ENCODE measurements at places on chromosomes 7 and 10. TPM values are rescaled to one million over a fixed set of nuclear protein-coding genes. Genes with fewer than 3 reads are reported as not detected.

DNA sequence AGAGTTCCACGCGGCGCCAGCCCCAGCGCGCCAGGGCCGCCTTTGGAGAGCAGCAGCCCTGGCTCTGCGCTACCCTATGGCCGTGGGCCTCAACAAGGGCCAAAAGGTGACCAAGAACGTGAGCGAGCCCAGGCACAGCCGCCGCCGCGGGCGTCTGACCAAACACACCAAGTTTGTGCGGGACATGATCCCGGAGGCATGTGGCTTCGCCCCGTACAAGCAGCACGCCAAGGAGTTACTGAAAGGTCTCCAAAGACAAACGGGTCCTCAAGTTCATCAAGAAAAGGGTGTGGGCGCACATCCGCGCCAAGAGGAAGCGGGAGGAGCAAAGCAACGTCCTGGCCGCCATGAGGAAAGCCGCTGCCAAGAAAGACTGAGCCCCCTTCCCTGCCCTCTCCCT, 144.1 kb downstream of the SRPK2 start:
- no peak overlapping the region for H3K27ac ChIP-seq
- H3K27me3 ChIP-seq, result no peaks in the 10 kb centered on the region
- no peak overlapping the region for H3K4me3 ChIP-seq
- H3K4me1 ChIP-seq, result no peaks in the 10 kb centered on the region

- no peaks in the 10 kb centered on the region for H3K4me1 ChIP-seq
- DNase-seq, result no peak
- H3K27me3 ChIP-seq, result peaks cover 5% of the 10 kb centered on the region
Measured at GRCh38 chr10:6926971-6927370, 346.9 kb upstream of the PRKCQ start.

GRCh38 chr10:15365692-15366091, 5.4 kb downstream of the FAM171A1 start:
- no peak overlapping the region for H3K4me3 ChIP-seq
- no peaks in the 10 kb centered on the region for H3K36me3 ChIP-seq
- peaks cover 5% of the 10 kb centered on the region for H3K4me1 ChIP-seq

GRCh38 chr7:30916255-30916654, 4.6 kb downstream of the AQP1 start:
- no peak overlapping the region for H3K4me3 ChIP-seq
- no peaks in the 10 kb centered on the region for H3K36me3 ChIP-seq
- DNase-seq, result no peak
- no peak overlapping the region for H3K27ac ChIP-seq
- no peaks in the 10 kb centered on the region for H3K27me3 ChIP-seq
- H3K4me1 ChIP-seq, result peaks cover 35% of the 10 kb centered on the region

Gene ITGB8
- 13.9 TPM for total RNA-seq

All from PC-3 (cell line).